ENCODE measurements at places on chromosomes 5 and 9. TPM values are rescaled to one million over a fixed set of nuclear protein-coding genes. Genes with fewer than 3 reads are reported as not detected.
A peak's percentile ranks its signal among the peaks of the same experiment; 100 is the strongest.

The IL4 gene
- total RNA-seq, result not detected

GRCh38 chr9:18126831-18127498 lies 347.0 kb upstream of the ADAMTSL1 start:
- DNase-seq, result no peak

- DNase-seq, result no peak
Measured at GRCh38 chr5:161312882-161313281, 233.6 kb downstream of the GABRB2 start.

The ENHO gene
- total RNA-seq, result 33.3 TPM

DNA sequence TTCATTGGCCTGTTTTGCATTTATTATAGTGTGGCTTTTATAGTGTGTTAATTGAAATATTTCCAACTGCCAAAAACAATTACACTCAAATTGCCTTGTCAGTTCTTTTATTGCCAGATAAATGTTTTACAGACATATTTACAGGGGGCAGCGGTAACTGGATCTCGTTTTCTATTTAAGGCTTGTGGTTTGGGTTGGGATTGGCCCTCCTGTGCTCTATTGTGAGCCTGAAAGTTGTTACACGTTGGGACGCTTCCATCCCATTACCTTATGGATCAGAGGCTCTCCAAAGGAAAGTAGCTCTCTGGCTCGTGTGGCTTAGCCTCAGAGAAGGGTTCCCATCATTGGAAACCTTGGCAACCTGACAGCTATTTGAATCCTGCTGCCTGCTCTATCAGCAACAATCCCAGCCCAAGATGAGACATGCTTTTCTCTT lies 20.8 kb downstream of the DNAI1 start:
- DNase-seq, result no peak

The OBP2B gene
- total RNA-seq, result not detected

The SLC6A19 gene
- total RNA-seq, result 0.07 TPM

The PCDHGA10 gene
- 0.35 TPM for total RNA-seq

DNA sequence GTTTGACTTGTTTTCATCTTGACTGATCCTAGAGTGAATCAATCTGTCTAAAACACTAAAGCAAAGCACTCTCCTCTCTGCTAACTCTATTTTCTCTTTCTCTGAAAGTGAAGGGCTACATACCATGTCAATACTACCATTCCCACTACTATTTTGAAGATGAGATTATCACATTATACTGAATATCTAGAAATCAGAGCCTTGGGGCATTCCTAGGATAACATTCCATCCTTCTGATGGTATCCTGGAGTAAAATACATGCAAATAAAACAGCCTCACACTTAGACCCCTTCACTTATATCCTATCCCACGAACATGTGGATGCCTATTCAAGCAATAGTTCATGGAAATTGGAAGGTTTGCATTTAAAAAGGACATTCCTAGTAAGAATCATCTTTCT lies 309.3 kb upstream of the ACTBL2 start:
- no peak for DNase-seq

- peak; percentile 27 for DNase-seq
Measured at GRCh38 chr9:121960665-121961064, 132.4 kb downstream of the TTLL11 start.

GRCh38 chr9:33223696-33224095 lies 16.3 kb upstream of the SPINK4 start:
- DNase-seq, result no peak

DNA sequence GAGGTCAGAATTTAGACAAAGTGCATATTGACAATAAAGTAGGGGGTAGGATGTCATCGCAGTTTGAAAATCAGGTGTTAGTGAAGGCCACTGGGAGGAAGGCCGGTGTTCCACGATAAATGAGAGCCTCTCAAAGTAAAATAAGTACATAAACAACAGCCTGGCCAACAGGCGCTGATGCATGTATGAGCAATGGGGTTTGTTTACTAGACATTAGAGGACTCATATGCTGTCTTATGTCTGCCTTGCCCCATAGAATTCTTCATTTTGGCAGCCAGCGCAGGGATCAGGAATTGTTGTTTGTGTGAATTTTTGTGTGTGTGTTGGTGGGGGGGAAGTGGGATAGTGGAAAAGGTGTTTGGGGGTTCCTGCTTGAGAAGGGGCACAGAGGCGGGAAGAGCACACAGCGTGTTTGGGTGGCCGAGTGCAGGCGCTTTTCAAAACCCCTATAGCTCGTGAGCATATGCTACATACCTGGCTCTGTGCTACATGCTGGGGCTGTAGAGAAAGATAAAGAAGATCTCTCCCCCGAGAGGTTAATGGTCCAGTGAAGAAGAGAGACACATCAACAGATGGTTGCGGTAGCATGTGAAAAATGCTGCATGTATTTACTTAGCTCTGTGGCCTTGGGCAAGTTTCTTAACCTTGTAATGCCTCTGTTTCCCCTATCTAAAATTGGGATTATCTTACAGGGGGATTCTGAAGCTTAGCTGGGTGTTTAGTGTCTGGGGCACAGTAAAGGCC lies 11.5 kb downstream of the SNX30 start:
- no peak for DNase-seq

The SUSD3 gene
- 25.1 TPM for total RNA-seq

DNA sequence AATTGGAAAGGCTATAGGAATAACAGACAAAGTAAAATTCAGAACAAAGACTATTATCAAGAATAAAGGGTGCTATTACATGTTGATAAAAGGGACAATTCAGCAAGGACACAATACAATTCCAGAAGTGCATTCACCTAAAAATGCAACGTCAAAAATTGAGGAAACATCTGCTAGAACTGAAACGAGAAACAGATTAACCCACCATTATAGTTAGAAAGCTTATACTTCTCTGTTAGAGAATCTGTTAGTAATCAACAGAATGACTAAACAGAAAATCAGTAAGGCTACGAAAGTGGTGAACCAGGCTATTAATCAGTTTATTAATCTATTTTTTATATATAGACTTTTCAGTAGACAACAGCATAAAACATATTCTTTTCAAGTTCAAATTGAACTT lies 14.8 kb downstream of the FCN1 start:
- DNase-seq, result no peak

DNA sequence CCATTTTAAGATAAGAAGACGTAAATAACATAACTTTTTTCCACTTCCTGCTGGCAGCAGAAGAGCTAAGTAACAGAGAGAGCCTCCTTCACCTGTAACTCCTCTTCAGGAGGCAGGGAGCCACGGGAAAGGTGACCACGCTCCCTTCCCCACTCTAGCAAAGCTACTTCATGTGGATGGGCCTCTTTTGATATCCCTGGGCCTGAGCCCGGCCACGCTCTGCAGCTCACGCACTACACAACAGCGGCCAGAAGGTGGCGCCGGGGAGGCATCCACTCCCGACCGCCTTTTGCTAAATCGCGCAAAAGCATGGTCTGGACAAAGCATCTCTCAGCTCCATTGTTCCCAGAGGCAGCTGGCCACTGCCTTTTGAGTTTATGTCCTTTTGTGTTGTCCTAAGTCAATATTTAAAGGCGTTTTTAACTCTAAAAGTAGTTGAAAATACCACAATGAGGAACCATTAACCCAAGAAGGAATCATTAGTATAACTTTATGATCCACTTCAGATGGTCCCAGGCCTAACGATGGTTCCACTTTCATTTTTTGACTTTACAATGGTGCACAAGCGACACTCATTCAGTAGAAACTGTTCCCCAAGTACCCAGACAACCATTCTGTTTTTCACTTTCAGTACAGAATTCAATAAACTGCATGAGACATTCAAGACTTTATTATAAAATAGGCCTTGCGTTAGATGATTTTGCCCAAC lies 23.6 kb downstream of the CMBL start:
- peak; percentile 90 for DNase-seq

GRCh38 chr9:135339378-135339973 lies 140.1 kb upstream of the PPP1R26 start:
- peak; percentile 71 for DNase-seq

The UNC13B gene
- 49.5 TPM for total RNA-seq

DNA sequence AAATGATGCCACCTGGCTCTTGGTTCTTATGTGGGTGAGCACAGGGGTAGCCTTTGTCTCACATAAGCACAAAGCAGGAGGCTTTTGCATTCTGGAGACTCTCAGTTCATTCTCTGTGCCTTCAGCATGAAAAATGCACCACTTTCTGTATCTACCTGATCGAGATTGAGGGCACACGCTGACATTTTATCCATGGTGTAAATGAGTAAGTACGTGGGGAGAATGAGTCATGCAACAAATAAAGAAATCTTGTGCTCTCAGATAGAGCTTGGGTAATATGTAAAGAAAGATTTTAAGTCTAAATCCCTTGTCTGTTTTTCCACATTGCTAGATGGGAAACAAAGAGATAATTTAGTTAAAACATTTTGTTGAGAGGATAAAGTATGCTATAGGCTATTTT lies 607.2 kb upstream of the WWC1 start:
- no peak for DNase-seq

The PRSS3 gene
- total RNA-seq, result not detected

DNA sequence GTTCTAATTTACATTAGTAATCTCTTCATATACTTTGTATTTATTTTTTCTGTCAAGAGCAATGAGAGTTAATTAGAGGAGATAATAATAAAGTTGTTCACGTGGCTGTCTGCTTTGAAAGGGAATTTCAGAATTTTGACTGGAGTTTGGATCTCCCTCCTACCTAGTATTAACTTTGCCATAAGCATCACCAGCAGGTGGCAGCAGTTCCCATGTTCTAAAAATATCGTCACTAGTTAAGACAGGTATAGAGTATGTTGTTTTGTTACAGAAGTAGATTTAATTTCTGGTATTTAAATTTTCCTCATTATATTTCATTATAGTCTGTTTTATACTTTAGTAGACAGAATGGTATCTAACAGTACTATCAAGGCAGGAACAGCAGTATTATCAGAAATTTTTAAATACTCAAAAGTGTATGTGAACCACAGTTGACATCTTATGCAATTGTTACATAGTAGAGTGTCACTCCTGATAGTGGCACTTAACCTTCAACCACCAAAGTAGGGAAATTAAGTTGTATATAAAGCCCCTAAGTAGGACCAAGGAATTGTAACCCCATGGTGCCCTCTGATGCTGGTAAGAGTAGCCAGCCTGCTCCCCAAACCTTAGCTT lies 20.4 kb downstream of the GNPDA1 start:
- peak; percentile 68 for DNase-seq

The SIT1 gene
- 0.69 TPM for total RNA-seq

The ANKRD34B gene
- total RNA-seq, result 0.03 TPM

DNA sequence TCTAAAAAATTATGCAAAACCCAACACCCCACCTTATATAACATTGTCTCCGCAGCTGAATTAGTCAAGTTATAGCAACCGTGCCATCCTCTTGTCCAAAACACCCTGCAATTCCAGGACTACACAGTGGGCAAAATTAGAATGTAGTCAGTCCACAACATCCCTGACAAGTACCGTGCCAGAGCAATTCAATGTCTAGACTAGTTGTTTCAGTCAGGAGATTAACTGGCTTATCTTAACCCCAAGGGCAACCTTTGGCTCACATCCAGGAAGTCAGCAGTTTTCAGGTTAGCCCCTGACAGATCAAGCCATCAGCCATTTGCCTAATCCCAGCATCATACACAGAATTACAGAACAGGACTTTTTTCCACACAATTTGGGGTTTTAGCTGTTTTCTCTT lies 240.8 kb upstream of the TMEM161B start:
- DNase-seq, result no peak

DNA sequence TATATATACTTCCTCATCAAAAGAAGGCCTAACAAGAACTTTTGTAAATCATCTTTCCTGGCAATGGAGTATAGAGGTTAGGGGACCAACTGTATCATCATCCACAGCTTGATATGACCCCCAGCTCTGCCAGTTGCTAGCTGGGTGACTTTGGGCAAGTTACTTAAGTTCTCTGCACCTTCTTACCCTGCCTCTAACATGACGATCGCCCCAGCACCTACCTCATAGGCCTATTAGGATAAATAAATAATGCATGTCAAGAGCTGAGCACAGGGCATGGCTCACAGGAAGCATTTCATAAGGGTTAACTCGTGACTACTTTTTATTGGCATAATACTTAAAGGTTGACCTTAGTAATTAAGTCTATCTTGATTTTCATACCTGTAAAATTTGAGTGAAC lies 29.4 kb upstream of the FGF1 start:
- no peak for DNase-seq

The PRR16 gene
- total RNA-seq, result 0.67 TPM

- peak; percentile 81 for DNase-seq
Measured at GRCh38 chr5:171309276-171310211, 496 bp downstream of the TLX3 start.

- DNase-seq, result peak; percentile 87
Measured at GRCh38 chr5:139561655-139562451, 714 bp downstream of the UBE2D2 start.

DNA sequence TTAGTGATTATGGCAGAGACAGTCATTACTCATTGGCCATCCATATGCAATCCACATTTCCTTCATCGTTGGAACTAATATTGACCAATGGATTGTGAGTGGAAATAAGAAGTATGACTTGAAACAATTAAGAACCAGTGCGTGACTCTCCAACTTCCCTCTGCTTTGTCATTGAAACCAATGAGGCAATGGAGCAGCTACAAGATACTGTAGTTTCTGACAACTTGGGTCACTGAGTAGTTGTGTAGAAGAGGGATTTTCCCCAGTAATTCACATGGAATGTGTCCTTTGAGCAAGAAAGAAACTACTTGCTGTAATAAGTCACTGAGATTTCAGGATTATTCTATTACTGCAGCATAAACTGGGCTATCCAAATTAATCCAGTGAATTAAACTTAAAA lies 785.3 kb upstream of the RIOK2 start:
- DNase-seq, result no peak

DNA sequence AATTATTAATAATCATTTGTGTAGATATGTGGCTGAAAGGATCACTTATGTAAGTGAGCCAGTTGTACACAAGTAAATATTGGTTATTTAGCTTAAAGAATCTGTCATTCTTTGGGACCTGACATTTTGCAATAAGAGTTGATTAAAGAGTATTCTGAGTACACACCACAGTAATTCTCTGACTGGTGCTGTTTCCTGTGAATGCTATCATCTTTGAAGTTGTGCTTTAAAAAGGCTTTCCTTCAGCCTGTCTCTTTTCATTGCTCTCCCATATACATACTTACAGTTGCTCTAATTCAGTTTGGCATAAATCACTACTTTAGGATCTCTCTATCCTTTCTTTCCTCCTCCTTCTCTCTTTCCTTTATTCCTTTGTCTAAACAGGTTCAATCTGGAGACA lies 8.7 kb upstream of the CSNK1G3 start:
- no peak for DNase-seq

The TENT4A gene
- 10.2 TPM for total RNA-seq

GRCh38 chr5:37735649-37736347 lies 104.0 kb downstream of the GDNF start:
- no peak for DNase-seq

The CCDC112 gene
- 11.8 TPM for total RNA-seq

The SPACA9 gene
- 0.67 TPM for total RNA-seq

The F2R gene
- 17.1 TPM for total RNA-seq

The MEGF10 gene
- total RNA-seq, result 12.4 TPM

The KIF12 gene
- 2.0 TPM for total RNA-seq

The RMRP gene
- total RNA-seq, result 10,629 TPM

Measured in H7 (cell line).